ENCODE measurements at places on chromosomes 2 and 18.

- DNase-seq, result no peak
Observed at GRCh38 chr2:3447789-3448317, 68.4 kb downstream of the TRAPPC12 start.

DNA sequence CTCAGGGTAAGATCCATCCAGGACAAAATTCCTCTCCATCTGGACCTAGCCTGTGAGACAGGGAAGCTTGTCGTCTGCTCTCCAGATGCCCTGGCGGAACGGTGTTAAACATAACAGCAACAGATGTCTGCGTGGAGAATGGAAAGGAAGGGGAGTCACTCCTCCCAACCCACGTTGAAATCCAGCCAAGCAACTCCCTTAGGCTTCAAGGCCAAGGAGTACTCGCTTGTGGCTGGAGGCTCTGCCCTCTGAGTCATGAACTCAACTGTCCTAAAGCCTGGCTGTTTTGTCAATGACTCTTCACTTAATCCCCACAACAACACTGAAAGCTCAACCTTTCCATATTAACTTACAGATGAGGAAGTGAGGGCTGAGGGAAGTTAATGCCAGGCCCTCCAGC, 42.2 kb downstream of the TPO start:
- no peak for DNase-seq

GRCh38 chr2:17413036-17413435, 105.2 kb downstream of the RAD51AP2 start:
- DNase-seq, result no peak

- no peak for DNase-seq
Observed at GRCh38 chr2:99974275-99974674, 168.1 kb downstream of the AFF3 start.

DNA sequence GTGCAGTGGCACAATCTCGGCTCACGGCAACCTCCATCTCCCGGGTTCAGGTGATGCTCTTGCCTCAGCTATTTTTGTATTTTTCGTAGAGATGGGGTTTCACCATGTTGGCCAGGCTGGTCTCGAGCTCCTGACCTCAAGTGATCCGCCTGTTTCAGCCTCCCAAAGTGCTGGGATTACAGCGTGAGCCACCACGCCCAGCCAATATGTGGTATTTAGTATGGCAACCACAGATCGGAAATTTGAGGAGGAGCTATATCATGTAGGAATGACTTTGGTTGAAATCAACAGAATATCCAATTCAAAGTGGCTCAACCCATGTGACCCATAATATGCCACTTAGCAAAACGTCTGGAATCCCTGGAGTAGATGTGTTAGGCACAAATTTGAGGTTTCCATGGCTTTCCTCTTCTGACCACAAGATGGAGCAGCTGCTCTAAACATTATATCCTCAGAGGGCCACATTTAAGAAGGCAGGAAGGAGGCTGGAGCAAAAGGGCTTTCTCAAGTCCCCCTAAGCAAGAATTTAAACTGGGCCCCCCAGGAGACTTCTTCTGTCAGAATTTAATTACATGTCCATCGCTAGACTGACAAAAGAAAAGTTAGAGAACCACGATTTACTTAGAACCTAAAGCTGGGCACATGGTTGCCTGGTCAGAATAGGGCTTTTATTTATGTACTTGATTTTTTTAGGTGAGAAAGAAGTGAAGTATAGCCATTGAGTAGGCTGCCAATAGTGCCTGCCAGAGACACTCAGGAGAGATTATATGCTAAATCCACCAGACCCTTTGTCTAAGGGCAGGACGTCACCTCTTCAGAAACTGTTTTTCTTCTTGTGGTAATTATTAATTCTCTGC, 49.6 kb upstream of the ITSN2 start:
- DNase-seq, result peak; percentile 40

- DNase-seq, result no peak
Observed at GRCh38 chr2:240963868-240964703, 34.3 kb upstream of the SNED1 start.

Data from iPS DF 19.7 (cell line).